Mesenteric fat pad (tissue), 1 donor: ENCODE measurements at places on chromosomes 3 and 15. TPM values are rescaled to one million over a fixed set of nuclear protein-coding genes. Genes with fewer than 3 reads are reported as not detected.

The FEZF2 gene
- not detected for total RNA-seq

The GATM gene
- total RNA-seq: 10.6 TPM

The CPNE9 gene
- total RNA-seq: not detected

The COL6A5 gene
- total RNA-seq: not detected

The NRG4 gene
- not detected for total RNA-seq

The MCTP2 gene
- total RNA-seq: 11.0 TPM

The IMPG2 gene
- 0.13 TPM for total RNA-seq

The PRR20G gene
- not detected for total RNA-seq

The ABI3BP gene
- total RNA-seq: 37.1 TPM

The TXNRD3 gene
- 12.2 TPM for total RNA-seq

The SLC28A2 gene
- not detected for total RNA-seq

The PLA1A gene
- total RNA-seq: 3.4 TPM

The NPAP1 gene
- total RNA-seq: not detected

The ARPIN gene
- 17.7 TPM for total RNA-seq

The UBA5 gene
- total RNA-seq: 29.7 TPM

The NMB gene
- total RNA-seq: 67.0 TPM

The CHRM5 gene
- total RNA-seq: not detected

The MLF1 gene
- 6.6 TPM for total RNA-seq

The CERS3 gene
- total RNA-seq: not detected

The UROC1 gene
- total RNA-seq: not detected

The BCHE gene
- total RNA-seq: 4.1 TPM

The PROS1 gene
- 31.3 TPM for total RNA-seq

The STRIT1 gene
- total RNA-seq: not detected
